ENCODE measurements at places on chromosomes 2 and 18.

GRCh38 chr2:149994057-149994728 lies 406.6 kb upstream of the MMADHC start:
- DNase-seq, result no peak

- no peak for DNase-seq
These were observed 11.7 kb downstream of the UBR3 start for GRCh38 chr2:169838743-169839489.

DNA sequence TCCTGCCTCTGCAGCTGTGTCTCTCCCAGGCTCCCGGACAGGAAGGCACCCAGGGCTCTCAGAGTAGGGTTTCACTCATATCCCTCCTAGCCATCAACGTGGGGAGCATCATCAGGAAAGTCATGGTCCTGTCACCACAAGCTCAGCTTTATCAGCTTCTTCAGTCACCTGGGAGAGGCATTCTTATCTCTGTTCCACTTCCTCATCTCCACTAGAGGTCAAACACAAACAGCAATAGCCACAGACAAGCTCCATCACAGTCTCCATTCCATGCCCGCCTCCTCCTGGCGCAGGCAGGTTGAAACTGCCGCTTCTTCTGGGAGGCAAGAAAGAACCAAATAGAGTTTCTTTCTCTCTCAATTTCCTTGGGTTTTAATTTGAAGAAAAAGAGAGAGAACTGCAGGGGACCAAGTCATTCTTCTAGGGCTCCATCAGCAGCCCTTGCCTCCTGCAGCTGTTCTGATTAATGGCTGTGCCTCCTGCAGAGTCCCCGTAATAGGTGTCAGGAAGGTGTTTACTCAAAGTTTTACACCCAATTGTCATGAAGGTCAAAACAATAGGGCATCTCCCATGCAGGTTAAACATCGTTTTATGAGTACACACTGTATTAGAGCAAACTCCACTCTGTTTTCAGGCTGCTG lies 377.9 kb downstream of the TMEM182 start:
- DNase-seq, result no peak

GRCh38 chr2:126100962-126101361 lies 555.0 kb upstream of the GYPC start:
- no peak for DNase-seq

DNA sequence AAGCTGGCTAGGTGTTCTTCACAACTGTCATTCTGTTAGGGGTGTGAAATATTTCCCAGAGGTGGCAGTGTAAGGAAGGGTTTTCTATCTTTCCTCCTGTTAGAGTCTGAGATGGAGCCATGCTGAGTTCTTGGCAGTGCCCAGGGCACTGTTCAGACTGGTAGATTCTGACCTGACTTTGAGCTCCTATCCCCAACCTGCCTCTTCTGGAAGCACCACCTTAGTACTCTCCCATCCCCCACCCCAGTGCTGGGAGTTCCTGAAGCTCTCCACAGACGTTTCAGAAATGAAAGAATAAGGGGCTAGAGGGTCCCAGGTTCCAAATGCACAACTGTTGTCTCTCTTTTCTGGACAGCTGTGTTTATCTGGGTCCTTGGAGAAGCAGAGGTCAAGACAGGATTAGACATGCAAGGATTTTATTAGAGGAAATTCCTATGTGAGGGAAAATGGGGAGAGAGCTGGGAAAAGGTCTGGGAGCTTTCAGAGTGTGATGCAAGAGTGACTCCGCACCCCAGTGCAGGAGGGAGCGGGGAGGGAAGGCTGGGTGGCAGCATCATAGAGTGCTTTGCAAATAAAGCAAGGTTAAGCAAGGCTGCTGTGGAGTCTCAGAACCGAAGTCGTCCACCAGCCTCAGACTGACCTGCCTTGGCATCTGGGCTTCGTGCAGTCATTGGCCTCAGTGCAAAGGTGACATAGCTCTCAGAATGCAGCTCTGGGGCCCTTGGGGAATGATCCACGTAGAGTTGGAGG lies 75.5 kb downstream of the SLC4A3 start:
- DNase-seq, result no peak
